ENCODE measurements at places on chromosomes 11 and 22. TPM values are rescaled to one million over a fixed set of nuclear protein-coding genes. Genes with fewer than 3 reads are reported as not detected.
A peak's percentile ranks its signal among the peaks of the same experiment; 100 is the strongest.

The OR52B6 gene
- not detected for total RNA-seq

DNA sequence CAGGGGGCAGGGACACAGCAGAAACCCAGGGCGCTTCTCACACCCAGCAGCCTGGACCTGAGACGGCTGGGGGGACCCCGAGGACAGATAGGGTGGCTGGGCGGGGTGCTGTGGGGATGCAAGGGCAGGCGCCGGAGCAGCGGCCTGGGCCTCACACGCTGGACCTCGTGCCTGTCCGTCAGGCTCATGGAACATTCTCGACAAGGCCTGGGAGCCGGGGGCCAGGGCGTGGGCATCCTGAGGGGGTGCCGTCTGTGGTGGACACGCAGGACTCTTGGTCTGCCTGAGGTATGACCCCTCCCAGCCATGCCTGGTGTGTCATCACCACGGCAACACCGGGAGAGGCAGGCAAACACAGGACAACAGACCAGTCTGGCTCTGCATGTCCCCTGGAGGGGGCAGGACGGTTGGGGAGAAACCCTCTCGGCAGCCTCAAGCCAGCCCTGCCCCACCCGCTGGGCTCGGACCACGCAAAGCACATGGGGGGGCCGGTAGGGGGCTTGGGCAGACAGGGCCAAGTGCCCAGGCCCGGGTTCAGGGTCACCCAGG is 21.4 kb downstream of the MRPL23 start:
- no peak for DNase-seq
- H3K4me1 ChIP-seq: no peaks in the 10 kb centered on the region
- H3K36me3 ChIP-seq: no peaks in the 10 kb centered on the region
- no peaks in the 10 kb centered on the region for H3K27me3 ChIP-seq
- no peak overlapping the region for H3K4me3 ChIP-seq
- H3K27ac ChIP-seq: no peak overlapping the region

The KCNJ5 gene
- 0.66 TPM for total RNA-seq

- no peaks in the 10 kb centered on the region for H3K4me1 ChIP-seq
- H3K36me3 ChIP-seq: no peaks in the 10 kb centered on the region
- no peak overlapping the region for H3K4me3 ChIP-seq
- H3K27me3 ChIP-seq: no peaks in the 10 kb centered on the region
These were observed 101.8 kb downstream of the FEZ1 start for GRCh38 chr11:125394296-125394695.

The TNNT3 gene
- total RNA-seq: not detected

DNA sequence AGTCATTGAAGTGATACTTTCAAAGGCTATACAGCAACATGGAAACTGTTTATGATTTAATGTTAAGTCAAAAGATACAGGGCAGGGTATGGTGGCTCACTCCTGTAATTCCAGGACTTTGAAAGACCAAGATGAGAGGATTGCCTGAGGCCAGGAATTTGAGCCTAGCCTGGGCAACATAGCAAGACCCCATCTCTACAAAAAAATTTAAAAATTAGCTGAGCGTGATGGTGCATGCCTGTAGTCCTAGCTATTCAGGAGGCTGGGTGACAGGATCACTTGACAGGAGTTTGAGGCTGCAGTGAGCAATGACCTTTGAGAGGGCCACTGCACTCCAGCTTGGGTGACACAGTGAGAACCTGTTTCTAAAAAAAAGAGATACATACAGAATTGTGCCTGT is 39.3 kb upstream of the ZBED5 start:
- no peaks in the 10 kb centered on the region for H3K27me3 ChIP-seq
- peaks cover 24% of the 10 kb centered on the region for H3K4me1 ChIP-seq
- H3K27ac ChIP-seq: no peak overlapping the region
- H3K36me3 ChIP-seq: no peaks in the 10 kb centered on the region

DNA sequence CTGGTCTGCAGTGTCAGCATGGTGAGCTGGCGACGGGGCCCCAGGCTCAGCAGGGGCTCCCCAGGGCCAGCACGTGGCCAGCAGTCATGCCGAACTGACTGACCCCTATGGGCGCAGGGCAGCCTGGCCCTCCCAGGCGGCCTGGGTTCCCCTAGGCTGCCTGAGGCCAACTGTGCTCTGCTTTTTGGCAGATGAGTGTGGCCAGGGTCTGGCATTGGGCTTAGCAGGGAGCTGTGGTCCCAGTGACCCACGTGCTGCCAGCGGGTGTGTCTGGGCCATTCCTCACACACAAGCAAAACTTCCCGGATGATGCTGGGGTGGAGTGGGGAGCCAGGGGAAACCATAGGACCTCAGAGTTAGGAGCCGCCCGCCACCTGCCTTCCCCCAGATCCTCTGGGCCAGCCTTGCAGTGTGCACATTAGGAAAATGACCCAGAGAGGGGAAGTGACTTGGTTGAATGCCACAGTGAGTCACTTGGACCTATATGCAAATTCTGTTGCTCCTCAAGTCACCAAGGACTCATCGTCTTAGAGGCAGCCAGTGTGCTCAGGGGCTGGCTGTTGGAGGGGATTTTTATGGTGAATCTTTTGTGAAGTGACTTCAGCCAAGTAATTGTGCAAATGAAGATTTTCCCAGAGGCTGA is 6.5 kb downstream of the ADORA2A start:
- no peaks in the 10 kb centered on the region for H3K36me3 ChIP-seq
- H3K4me1 ChIP-seq: peaks cover 8% of the 10 kb centered on the region
- H3K4me3 ChIP-seq: no peak overlapping the region
- H3K27me3 ChIP-seq: no peaks in the 10 kb centered on the region
- no peak for DNase-seq
- H3K27ac ChIP-seq: peak overlapping the region; percentile 42

DNA sequence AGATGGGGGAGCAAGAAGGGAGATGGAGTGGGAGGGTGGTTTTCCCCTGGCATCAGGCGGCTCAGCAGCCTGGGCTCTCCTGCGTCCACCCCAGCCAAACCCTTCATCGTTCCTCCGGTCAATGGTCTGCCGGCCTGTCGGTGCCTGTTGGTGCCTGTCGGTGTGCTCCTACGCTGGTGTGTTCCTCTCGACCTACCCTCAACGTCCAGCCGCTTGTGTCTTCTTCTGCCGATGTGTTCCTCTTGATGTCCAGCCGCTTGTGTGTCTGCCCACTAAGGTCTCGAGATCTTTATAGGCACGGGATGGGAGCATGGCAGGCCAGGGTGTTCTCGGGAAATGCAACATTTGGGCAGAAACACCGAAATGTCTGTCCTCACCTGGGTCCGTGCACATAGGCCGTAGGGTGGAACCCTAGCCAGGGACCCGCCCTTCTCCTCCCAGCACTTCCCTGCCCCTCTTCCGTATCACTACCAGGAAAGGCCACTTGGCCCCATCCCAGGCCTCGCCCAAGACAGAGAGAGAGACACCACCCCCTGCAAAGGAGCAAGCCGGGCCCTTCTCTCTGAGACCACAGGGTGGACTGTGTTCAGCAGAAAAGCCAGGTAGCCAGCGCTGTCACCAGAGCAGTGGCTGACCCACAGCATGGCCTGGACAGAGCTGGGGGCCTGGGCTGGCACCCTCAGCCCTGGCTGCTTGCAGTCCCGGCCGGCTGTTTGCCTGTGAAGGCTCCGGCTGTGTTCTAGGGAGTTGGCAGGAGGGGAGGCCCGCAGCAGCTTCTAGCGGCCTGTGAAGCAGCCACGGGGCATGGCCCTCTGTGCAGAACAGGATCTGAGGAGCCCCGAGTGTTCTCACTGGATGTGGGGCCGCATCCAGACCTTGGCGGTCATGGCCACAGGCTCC is 61.6 kb upstream of the KCNQ1OT1 start:
- H3K4me1 ChIP-seq: no peaks in the 10 kb centered on the region
- H3K27me3 ChIP-seq: no peaks in the 10 kb centered on the region
- H3K27ac ChIP-seq: no peak overlapping the region
- H3K36me3 ChIP-seq: no peaks in the 10 kb centered on the region

The NLRP14 gene
- 0.10 TPM for total RNA-seq

GRCh38 chr11:106594751-106595351 is 423.4 kb downstream of the GUCY1A2 start:
- no peaks in the 10 kb centered on the region for H3K27me3 ChIP-seq
- no peaks in the 10 kb centered on the region for H3K36me3 ChIP-seq
- no peak overlapping the region for H3K27ac ChIP-seq
- H3K4me1 ChIP-seq: no peaks in the 10 kb centered on the region

The CDC45 gene
- total RNA-seq: 5.1 TPM

DNA sequence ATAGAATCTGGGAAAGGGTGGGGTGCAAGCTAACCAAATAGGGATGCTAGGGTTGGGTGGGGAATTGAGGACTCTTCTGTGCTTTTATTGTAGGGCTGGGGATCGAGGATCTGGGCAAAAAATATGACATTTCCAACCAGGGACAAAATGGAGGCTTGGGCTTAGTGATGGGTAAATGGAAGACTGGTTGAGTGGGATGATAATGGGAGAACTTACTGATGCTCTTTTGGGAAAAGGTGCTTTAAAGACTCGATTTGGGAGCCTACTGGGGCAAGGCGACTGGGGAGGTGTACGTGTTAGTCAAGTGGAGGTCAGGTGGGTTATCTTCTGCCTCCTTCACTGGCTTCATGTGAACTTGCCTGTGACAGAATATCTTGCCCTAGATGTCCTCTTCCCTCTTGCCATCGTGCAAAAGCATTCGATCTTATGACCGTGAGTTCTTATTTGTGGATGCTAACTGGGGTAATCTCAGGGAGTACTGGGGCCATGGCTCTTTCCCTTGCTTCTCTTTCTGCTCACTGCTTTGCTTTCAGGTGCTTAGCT is 10.4 kb upstream of the RBM4 start:
- H3K27ac ChIP-seq: no peak overlapping the region
- H3K4me1 ChIP-seq: no peaks in the 10 kb centered on the region
- no peaks in the 10 kb centered on the region for H3K27me3 ChIP-seq

Data from colonic mucosa (tissue), 4 donors.